Stimulated activated CD4-positive, alpha-beta T cell treated with anti-CD3 and anti-CD28 coated beads, Interleukin-12 subunit alpha, Interleukin-12 subunit beta, amount 100 ng/mL, for 48 hours (primary cell): ENCODE measurements at places on chromosomes 5 and 9.

- DNase-seq: no peak
Measured at GRCh38 chr9:95316794-95317118, 753 bp downstream of the FANCC start.

DNA sequence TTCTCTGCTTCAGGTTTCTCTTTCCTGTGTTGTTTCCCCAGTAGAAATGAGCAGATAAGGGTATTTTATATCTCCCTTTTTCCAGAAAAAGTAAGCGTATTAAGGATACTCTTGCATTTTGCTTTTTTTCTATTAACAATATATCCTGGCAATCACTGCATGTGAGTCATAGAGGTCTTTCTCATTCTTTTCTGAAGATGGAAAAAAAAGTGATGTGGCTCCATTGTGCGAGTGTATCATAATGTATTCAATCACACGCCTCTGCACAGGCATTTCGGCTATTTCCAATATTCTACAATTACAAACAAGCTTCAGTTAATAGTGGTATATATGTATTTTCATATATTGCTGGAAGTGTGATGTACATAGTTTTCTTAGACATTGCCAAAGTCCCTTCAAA is 155.9 kb downstream of the MED27 start:
- DNase-seq: no peak

GRCh38 chr9:89052470-89053097 is 61.3 kb downstream of the S1PR3 start:
- no peak for DNase-seq

- no peak for DNase-seq
Measured at GRCh38 chr5:107743373-107744000, 72.8 kb upstream of the EFNA5 start.

GRCh38 chr5:1431896-1432295 is 13.3 kb downstream of the SLC6A3 start:
- DNase-seq: no peak

DNA sequence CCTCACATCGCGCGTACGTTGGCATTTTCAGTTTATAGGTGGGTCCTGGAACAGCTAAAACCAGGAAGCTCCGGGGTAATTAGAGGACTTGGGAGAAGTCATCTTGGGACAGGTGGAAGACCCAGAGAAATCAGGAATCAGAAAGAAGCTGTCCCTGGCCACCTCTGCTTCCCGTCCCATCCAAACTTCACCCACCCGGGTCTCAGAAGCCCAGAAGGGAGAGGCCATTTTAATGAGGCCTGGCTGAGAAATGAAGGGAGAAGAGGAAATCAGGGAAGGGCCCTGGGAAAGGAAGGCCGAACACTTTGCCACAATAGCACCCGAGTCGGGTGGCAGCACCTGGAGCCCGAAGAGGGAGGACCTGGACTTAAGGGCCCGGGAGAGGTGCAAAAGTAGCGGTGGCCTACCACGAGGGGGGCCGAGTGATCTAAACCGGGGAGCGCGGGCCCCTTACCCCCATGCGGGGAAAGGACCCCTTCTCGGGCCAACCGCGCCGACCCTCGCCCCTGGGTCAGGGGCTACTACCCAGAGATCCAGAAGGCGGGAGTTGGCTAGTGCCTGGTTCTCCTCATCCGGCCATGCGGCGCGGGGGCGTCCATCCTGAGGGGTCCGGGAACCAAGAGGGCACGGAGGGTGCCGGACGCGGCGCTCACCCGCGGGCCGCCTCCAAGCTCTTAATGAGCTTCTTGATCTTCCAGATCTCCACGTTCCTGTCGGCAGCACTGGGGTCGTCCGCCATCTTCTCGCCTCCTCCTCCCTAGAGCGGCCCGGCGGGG is 668 bp downstream of the ETF1 start:
- DNase-seq: no peak

- no peak for DNase-seq
Measured at GRCh38 chr9:77839459-77840140, 191.5 kb upstream of the GNA14 start.

GRCh38 chr9:92718086-92719001 is 46.3 kb downstream of the BICD2 start:
- DNase-seq: no peak

GRCh38 chr5:118405650-118406061 is 582.7 kb downstream of the DTWD2 start:
- DNase-seq: no peak

DNA sequence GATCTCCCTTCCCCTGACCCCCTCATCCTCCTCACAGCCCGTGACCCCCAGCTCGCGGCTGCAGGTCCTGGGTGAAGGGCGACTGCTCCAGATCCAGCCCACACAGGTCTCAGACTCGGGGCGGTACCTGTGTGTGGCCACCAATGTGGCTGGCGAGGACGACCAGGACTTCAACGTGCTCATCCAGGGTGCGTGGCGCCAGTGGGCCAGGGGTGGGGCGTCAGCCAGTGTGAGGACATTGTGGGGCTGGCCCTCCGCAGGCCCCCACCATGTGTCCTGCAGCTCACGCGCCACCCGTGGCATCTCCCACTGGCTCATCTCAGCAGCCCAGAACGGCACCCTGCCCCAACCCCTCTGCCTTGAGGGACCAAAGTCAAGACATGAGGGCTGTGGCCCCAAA is 67.1 kb upstream of the ASS1 start:
- DNase-seq: no peak

- DNase-seq: no peak
Measured at GRCh38 chr5:82352146-82352791, 74.1 kb upstream of the RPS23 start.

- no peak for DNase-seq
Measured at GRCh38 chr5:62661126-62661525, 82.5 kb downstream of the LRRC70 start.

GRCh38 chr5:150335778-150336177 is 21.7 kb upstream of the TCOF1 start:
- no peak for DNase-seq

DNA sequence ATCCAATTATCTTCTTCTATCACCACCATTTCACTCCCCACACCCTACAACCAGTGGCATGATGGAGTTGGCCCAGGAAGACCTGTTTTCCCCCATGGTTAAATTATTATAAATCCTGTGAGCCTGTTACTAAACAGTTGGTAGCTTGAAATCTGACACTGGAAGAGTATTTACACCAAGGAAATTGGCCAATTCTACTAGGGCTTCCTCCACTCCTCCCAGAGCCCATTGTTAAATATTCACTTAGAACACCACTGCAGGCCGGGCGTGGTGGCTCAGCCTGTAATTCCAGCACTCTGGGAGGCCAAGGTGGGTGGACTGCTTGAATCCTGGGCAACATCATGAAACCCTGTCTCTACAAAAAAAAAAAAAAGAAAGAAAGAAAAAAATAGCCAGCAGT is 32.4 kb upstream of the CKS2 start:
- DNase-seq: no peak

DNA sequence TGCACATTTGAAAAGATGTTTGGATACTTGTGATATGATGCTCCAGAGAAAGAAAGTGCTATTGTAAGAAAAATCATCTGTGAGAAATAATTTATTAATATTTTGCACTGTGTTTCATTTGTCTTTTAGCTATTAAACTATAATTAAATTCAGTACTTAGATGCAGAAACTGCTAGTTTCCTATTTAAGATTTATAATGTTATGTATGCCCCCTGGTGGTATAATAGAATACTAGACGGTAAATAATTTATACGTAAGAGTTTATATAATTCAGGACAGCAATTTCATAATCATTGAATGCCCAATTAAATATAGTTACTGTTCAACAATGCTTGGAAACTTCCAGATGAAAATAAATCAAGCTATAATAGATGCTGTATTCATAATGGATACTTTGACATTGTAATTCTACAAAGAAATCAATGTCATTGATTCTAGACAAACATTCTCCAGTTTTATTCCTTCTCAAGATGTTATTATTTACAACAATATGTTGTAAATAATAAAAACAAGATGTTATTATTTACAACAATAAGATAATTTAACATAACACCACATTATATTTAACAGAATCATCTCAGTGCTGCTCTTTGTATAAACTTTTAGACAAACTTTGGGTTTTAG is 101.0 kb downstream of the TMEM232 start:
- DNase-seq: no peak

DNA sequence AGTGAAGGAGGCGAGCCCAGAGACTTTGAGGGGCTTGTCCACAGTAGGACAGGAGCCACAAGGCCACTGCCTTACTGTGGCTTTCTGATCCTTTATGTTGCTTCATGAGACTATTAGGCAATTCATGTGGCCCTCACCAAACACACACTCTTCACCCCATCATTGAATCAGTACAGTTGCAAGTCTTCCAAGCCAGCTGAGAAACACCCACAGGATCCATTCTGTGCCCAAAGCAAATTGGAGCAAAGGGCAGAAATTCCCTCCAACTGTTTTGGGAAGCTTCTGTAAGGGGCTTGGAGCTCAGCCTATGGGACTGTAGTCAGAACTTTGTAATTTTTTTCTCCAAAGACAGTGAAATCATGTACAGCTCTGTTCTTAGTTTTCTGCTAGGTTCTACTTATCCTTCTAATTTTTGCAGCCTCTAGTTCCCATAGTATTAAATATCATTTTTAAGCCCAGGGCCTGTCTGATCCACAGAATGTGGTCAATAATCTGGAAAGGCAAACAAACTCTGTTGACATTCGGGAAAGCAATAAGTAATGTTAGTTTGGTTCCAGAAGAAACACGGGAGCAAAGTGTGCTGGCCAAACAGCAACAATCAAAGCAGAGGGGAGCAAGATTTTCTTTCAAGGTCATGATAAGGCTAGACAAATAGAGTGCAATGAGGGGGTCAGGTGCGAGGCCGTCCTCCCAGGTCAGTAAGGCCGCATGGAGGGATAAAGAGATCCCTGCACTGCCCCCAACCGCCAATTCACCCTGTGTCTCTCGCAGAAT is 47.0 kb downstream of the UBE2QL1 start:
- no peak for DNase-seq

DNA sequence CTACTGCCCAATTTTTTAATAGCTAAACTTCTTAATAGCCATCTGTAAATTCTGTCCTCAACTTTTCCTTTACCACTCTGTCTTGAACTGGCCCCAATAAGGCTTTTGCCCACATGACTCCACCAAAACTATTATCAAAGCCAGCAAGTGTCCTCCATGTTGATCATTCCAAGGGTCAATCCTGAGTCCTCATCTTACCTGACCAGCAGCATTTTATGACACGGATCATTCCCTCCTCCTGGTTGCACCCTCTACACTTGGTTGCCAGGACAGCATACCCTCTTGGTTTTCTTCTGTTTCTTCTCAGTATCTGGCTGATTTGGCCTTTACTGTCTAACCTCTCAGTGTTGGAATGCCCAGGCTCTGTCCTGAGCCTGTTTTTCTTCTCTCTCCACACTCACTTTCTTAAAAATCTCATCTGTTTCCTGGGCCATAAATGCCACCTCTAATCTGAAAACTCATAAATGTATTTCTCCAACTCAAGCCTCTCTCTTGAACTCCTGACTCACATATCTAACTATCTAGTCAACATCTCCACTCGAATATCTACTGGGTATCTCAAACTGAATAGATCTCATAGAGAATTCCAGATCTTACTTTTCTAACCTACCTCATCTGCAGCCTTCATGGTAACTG is 40.0 kb upstream of the CDC42SE2 start:
- DNase-seq: no peak

- DNase-seq: no peak
Measured at GRCh38 chr5:143110591-143110990, 292.9 kb downstream of the NR3C1 start.

DNA sequence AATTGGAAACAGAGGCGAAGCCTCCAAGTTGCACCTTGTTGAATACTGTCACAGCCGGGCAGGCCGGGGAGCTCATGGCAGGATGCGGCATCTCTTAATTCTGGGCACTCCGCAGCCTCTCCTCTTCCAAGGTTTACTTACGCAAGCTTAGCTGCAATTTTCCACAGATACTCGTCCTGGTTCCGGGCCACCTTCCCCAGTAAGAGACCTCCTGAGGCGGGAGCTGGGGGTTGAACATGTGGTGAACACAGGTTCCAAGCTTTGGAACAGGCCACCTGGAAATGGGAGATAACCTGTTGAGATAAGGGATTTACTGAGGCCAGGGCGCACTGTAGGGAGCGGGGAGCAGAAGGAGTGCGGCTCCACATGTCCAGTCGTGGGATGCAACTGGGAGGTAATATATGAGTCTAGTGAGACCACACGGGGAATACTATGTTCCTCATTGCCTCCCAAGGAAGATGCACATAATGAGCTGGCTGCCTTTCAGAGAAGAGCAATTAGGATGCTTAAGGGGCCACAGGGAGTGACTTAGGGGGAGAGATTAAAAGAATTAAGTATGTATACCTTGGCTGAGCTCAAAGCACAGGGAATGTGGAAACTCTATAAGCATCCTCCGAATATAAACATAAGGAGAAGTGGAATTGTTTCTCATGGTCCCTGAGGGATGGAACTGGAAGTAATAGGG is 335.2 kb downstream of the CWC27 start:
- DNase-seq: no peak

- DNase-seq: no peak
Measured at GRCh38 chr9:121645853-121646807, 5.3 kb upstream of the DAB2IP start.

GRCh38 chr9:98921732-98922131 is 22.0 kb upstream of the COL15A1 start:
- DNase-seq: no peak

DNA sequence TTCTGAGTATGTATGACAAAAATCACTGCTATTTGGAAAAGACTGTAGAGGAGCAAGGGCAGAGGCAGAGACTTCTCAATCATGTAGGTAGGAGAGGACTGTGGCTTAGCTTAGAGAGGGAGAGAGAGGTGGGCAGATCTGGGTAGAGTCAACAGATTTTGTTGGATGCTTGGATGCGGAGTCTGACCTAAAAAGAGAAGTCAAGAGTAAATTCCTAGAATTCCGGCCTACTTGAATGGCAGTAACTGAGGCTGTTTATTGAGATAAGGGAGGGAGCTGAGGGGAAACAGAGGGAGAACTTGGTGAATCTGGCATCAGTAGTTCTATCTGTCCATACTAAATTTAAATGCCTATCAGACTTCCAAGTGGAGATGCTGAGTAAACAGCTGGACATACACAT is 2.4 kb downstream of the TICAM2 start:
- DNase-seq: no peak

DNA sequence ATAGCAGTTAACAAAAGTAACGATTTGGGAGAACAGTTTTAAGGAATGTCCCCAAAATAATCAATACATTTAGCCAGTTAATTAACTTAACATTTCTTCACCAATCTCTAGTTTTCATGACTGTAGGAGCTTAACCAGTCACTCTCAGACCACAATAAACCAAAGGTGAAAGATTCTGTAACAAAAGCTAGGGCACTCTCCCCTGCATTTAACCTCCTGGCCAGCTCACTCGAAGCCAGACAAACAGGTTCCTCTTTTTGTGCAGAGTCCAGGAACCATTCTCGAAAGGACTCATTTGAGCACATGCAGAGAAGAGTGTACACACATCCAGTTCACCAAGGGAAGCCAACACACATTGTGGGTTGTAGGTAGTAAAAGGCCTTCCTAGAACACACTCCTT is 6.5 kb downstream of the IL7R start:
- DNase-seq: no peak

- no peak for DNase-seq
Measured at GRCh38 chr9:120375316-120375715, 204.7 kb downstream of the CDK5RAP2 start.

GRCh38 chr9:129866394-129867135 is 31.3 kb downstream of the USP20 start:
- DNase-seq: no peak
